ENCODE measurements at places on chromosomes 7 and 10. TPM values are rescaled to one million over a fixed set of nuclear protein-coding genes. Genes with fewer than 3 reads are reported as not detected.

Gene WDR86
- 2.4 TPM for total RNA-seq

Gene PTPRN2
- 3.9 TPM for total RNA-seq

Gene CYP3A7
- total RNA-seq, result not detected

Gene NKX2-3
- not detected for total RNA-seq

Gene GRIFIN
- total RNA-seq, result not detected

Gene NUP205
- total RNA-seq, result 33.8 TPM

Gene GIMAP8
- 0.62 TPM for total RNA-seq

Gene YWHAG
- total RNA-seq, result 71.0 TPM

Gene CCDC3
- 0.81 TPM for total RNA-seq

Gene SORBS1
- 2.4 TPM for total RNA-seq

Gene TSPAN33
- 0.15 TPM for total RNA-seq

Gene ASB10
- not detected for total RNA-seq

Gene LEP
- total RNA-seq, result not detected

Gene PRKCQ
- total RNA-seq, result not detected

Gene MACC1
- not detected for total RNA-seq

Gene PTPRZ1
- total RNA-seq, result not detected

Gene ZWINT
- 2.1 TPM for total RNA-seq

Gene CLEC5A
- not detected for total RNA-seq

Gene SVOPL
- not detected for total RNA-seq

Gene SKAP2
- 12.0 TPM for total RNA-seq

Gene PNLIPRP3
- total RNA-seq, result not detected

Gene NODAL
- total RNA-seq, result not detected

Gene OR13A1
- not detected for total RNA-seq

Gene CDHR3
- total RNA-seq, result 1.6 TPM

Gene FAS
- total RNA-seq, result 28.1 TPM

Gene SFRP4
- 1.5 TPM for total RNA-seq

Gene OR2A1
- total RNA-seq, result not detected

Gene PON1
- total RNA-seq, result not detected

Gene CXCL12
- total RNA-seq, result 440 TPM

Gene PRKRIP1
- total RNA-seq, result 9.4 TPM

Gene AKR1C4
- total RNA-seq, result not detected

Gene SORCS1
- not detected for total RNA-seq

Gene PAX4
- total RNA-seq, result not detected

Gene FBXO24
- total RNA-seq, result not detected

Gene NAT16
- total RNA-seq, result not detected

Gene FHIP2A
- total RNA-seq, result 26.2 TPM

Gene PSMC2
- total RNA-seq, result 146 TPM

Gene SNX13
- total RNA-seq, result 50.7 TPM

Gene FAM24B
- total RNA-seq, result 0.24 TPM

Gene PPP1R9A
- under 0.01 TPM for total RNA-seq

Gene VIPR2
- not detected for total RNA-seq

Gene NRG3
- 0.05 TPM for total RNA-seq

Gene SLIT1
- not detected for total RNA-seq

Gene HDAC9
- 1.1 TPM for total RNA-seq

Gene TRPV5
- total RNA-seq, result not detected

Gene NEUROG3
- total RNA-seq, result not detected

Gene PDE1C
- 11.1 TPM for total RNA-seq

Gene AGAP5
- total RNA-seq, result 1.4 TPM

Gene SPACDR
- total RNA-seq, result 0.44 TPM

Gene ELFN1
- total RNA-seq, result 0.68 TPM

Gene HOXA13
- not detected for total RNA-seq

Gene NUDT5
- 55.3 TPM for total RNA-seq

Gene LIPJ
- not detected for total RNA-seq

Gene PCLO
- total RNA-seq, result not detected

Gene PDSS1
- 2.0 TPM for total RNA-seq

Gene UPK3BL2
- 3.1 TPM for total RNA-seq

Gene TAC1
- total RNA-seq, result 1.7 TPM
